ENCODE measurements at places on chromosomes 5 and 9. TPM values are rescaled to one million over a fixed set of nuclear protein-coding genes. Genes with fewer than 3 reads are reported as not detected.

DNA sequence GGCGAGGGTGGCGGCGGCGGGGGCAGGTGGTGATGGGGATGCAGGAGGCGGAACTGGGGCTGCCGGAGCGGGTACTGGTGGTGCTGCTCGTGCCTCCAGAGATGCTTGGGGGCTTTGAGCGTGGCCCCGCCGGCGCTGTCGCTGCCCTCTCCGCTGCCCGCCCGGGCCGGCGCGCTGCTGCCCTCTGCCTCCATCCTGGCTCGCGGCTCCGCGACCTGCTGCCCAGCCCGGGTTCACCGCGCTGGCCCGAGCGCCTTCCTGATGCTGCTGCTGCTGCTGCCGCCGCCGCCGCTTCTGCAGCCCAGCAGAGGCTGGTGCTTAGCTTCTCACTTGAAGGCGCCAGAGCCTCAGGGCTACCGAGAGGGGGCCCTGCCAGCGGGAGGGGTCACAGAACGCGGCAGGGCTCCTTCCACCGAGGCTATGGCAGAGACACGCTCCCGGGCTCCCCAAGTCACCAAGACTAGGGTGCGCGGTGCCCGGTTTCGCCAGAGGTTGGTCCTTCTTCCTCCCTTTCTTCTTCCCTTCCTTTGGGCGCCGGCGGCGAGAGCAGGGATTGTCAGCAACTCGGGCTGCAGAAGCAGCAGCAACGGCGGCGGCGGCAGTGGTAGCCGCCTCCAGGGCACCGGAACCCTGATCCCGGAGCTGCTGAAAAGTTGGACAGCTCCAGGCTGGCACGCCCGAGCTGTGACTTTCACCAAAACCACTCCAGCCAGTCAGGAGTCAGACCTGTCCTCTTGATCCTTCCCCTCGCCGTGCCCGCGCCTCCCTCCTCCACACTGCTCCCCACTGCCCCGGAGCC lies at the start of gene PDE4D:
PDE4D (minus strand) TSS at position 298 of the 799 bp plus-strand sequence.
- DNase-seq, result peak; percentile 6

GRCh38 chr5:107930891-107931290 lies 260.2 kb upstream of the EFNA5 start:
- DNase-seq, result no peak

GRCh38 chr5:5979377-5979760 lies 399.0 kb downstream of the MED10 start:
- no peak for DNase-seq

GRCh38 chr9:84857211-84857610 lies 187.7 kb downstream of the NTRK2 start:
- no peak for DNase-seq

WHRN gene
- 1.4 TPM for total RNA-seq

PRRT1B gene
- 5.0 TPM for total RNA-seq

F2RL2 gene
- not detected for total RNA-seq

DNA sequence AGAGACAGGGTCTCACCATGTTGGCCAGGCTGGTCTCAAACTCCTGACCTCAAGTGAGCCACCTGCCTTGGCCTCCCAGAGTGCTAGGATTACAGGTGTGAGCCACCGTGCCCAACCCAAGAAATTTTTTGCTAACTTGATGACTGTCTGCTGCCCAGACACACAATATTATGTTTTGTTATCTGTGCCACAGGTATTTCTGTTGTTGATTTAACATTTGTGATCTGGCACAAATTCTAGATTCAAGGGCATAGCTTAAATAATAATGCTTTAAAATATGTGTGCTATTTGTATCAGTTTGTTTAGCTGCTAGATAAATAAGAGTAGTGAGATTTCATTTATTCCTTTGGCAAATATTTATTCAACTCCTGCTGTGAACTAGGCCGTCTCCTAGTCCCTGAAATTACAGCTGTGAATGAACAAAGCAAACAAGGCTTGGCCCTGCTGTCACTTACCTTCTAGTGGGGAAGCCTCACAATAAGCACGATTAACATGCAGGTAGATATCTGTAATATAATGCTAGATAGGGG lies 35.3 kb downstream of the GAPVD1 start:
- DNase-seq, result peak; percentile 83

- DNase-seq, result no peak
Observed at GRCh38 chr9:120862452-120862851, 14.5 kb downstream of the PHF19 start.

EPB41L4B gene
- 16.3 TPM for total RNA-seq

SLCO6A1 gene
- not detected for total RNA-seq

- DNase-seq, result no peak
Observed at GRCh38 chr9:72542917-72543316, 21.5 kb downstream of the TMC1 start.

All from Caco-2 (cell line).